ENCODE measurements at places on chromosomes 6 and 20.

- no peak for DNase-seq
Measured at GRCh38 chr20:14331646-14332045, 5.8 kb downstream of the FLRT3 start.

DNA sequence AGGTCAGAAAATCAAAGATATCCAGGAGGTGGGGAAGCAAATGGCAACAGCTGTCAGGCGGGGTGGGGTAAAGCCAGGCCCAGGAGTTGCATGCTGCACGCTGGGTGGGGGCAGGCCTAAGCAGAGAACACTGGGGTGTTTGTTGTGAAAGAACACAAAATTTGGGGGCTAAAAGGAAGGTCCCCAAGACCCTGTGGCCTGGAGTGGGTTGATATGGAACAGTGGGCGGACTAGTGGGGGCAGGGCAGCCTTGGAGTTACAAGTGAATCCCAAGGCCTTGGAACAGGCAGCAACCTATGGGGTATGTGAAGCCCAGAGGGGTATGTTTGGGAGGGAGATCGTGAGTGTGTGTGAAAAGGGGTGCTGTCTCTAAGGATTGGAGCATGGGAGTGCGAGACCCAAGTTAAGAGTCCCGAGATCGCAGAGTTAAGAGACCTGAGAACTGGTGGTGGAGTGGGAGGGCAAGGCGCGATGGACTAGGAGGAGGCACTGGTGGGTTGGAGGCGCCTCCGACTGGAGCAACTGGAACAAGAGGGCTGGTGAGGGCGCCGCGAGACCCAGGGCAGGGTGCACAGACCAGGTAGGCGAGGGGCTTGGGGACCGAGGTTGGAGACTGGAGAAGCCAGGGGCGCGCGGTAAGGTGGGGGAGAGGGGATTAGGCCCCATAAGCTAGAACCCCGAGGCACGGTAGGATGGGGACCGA is 658 bp downstream of the CUL7 start:
- DNase-seq = no peak

DNA sequence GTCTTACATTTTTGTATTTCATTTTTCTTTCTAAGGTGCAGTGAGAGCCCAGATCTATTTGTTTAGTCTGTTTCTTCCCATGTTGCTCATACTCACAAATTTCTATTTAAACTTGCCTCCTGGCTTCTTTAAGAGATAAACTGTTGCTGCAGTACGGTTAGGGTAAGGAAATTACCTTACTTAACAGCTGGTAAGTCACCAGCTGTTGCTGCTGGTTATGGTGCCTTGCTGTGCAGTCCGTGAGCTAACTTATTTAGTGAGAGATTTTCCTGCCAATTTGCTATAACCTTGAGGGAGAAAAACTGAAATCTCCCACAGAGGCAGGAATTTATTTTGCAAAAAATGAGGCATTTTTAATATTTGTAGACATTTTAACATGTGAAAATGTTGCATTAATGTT is 261.0 kb downstream of the UST start:
- no peak for DNase-seq

DNA sequence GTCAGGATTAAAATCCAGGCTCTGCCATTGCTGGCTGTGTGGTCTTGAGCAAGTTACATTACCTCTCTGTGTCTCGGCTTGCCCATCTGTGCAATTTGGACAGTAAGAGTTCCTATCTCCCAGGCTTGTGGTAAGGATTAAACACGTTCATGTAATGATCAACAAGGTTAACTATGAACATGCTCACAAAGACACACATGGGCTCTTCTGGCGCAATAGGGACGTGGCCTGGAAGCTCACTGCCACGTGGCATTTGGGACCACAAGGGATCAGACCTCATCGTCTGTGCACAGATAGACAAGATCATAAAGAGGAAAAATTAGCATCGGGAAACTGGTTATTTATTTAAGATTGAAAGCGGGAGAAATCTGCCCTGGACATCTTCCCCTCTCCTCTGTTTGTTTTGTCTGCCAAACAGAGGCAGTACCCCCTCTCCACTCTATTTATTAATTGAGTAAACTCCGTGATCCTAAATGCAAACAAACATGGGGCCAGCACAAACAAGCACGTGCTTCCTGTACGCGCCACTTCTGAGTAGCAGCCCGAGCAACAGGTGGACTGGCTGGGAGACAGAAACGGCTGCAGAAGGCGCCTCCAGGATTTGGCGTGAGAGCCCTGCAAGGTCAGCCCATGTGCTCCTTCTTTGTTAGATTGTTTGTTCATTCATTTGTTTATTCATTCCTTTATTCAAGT is 95.0 kb downstream of the CDH26 start:
- no peak for DNase-seq

GRCh38 chr6:143478479-143479062 is 28.0 kb downstream of the PEX3 start:
- no peak for DNase-seq

- DNase-seq = no peak
Measured at GRCh38 chr6:138896104-138896756, 91.8 kb downstream of the REPS1 start.

GRCh38 chr20:57450419-57450818 is 59.2 kb downstream of the RBM38 start:
- DNase-seq = no peak

DNA sequence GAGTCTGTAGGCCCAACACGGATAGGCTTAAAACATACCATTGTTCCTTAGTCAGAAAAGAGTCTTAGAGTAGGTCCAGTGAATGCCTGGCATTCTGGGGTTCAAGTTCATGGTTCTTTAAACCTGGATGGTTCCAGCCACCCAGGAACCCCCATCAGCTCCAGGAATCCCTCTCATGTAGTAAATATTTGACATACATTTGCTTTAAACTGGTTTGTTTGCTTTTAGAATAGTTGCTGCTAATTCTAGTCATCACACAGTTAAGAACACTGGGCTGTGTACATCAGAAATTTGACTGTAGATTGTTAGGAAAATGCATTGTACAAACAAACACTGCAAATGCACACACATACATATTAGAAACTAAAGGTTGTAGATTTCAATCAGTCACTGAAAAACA is 30.6 kb upstream of the PBOV1 start:
- no peak for DNase-seq
